ENCODE measurements at places on chromosomes 13 and 19.

DNA sequence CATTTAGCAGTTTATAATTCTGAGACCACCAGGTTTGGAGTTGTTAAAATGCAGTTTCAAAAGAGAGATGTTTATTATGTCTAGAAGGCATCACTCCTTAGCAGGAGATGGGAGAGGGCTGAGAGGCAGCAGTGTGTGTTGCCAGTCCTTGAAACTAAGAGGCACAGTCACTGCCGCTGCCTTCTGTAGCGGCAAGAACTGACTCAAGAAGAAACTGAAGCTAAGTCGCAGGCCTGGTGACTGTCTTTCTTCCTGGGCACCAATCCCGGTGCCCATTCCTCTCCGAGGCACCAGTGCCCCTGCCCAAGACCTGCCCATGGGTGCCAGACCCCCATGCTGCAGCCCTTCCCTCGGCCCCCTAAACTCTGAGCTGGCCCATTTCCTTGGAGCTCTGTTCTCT is 20.1 kb downstream of the N4BP2L1 start:
- no peak for DNase-seq

- DNase-seq = peak; percentile 76
Observed at GRCh38 chr19:40190891-40191835, at the start of gene MAP3K10. Gene MAP3K10, plus strand, starts transcription at chr19:40191426. Its CDS starts 606 bp downstream, at chr19:40192032.

DNA sequence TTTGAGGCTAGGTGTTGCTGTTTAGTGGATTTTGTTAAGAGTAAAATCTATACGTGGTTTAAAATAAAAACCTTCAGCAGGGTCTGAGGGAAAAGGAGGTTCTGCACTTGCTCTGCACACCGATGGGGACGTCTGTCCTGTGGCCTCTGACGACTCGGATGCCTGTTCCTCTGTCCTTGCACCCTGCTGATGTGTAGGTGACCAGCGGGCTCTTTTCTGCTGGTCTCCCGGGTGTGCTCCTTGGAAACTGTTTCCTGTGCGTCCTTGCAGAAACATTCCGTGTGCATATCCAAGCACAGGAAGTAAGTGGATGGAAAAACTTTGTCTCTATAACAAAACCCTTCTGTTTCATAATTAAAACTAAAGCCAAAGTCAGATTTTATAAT is 3.8 kb downstream of the ATP4B start:
- no peak for DNase-seq

- no peak for DNase-seq
Observed at GRCh38 chr13:26186995-26187394, 35.1 kb downstream of the RNF6 start.

- peak; percentile 54 for DNase-seq
Observed at GRCh38 chr19:2271234-2272103, 10.5 kb downstream of the PEAK3 start.

DNA sequence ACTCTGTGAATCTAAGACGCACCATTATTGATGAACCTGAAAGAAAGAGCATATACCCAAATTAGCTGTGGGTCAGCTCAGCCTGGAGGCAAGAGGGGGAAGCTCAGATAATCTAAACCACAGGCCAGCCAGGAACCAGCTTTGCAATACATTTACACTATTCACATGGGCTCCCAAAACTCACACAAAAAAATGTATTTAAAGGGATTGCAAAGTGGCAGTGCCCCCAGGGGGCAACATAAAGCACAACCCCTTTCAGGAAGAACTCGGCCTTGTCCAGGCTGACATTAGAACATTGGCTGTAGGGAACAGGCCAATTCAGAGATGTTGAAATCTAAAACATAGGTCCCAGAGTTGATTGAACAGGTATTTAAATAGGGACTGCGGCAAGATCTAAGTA is 3.2 kb upstream of the PROZ start:
- no peak for DNase-seq

- DNase-seq = no peak
Observed at GRCh38 chr13:97493456-97493855, 59.5 kb downstream of the RAP2A start.

- DNase-seq = peak; percentile 93
Observed at GRCh38 chr19:8240274-8241229, 31.4 kb downstream of the CERS4 start.

- DNase-seq = peak; percentile 12
Observed at GRCh38 chr19:8965887-8966286, 44.3 kb downstream of the MUC16 start.

DNA sequence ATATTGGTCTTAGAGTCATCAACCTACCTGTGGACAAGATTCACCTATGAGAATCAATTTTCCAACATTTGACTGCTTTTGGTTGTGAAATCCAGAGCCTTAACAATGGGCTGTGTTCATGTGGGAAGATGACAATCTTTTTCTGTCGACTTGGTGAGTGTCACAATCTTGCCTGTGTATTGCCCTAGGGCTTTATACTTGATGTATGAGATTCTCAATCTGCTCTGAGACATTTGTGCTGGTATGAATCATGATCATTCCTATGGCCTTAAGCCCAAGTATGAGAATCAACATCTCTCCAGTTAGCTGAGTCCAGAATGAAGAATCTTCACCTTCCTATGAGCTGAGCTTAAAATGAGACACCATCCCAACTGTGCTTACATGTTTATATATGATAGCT is 68.7 kb downstream of the ZNF726 start:
- no peak for DNase-seq

DNA sequence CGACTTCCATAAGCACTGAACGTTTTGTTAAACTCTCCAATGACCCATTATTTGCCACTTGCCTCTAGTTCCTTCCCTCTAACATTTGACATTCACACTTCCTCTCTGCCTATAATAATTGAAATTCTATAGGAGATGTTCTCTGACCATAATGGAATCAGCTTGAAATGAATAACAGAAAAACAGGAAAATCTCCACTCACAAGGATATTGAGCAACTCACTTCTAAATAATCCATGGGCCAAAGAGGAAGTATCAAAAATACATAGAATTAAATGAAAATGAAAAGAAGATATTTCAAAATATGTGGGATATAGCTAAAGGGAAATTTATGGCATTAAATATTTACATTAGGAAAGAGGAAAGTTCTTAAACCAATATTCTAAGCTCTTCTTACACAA is 3.4 kb upstream of the FCGBP start:
- DNase-seq = no peak

GRCh38 chr13:67135356-67135755 is 94.8 kb downstream of the PCDH9 start:
- no peak for DNase-seq

DNA sequence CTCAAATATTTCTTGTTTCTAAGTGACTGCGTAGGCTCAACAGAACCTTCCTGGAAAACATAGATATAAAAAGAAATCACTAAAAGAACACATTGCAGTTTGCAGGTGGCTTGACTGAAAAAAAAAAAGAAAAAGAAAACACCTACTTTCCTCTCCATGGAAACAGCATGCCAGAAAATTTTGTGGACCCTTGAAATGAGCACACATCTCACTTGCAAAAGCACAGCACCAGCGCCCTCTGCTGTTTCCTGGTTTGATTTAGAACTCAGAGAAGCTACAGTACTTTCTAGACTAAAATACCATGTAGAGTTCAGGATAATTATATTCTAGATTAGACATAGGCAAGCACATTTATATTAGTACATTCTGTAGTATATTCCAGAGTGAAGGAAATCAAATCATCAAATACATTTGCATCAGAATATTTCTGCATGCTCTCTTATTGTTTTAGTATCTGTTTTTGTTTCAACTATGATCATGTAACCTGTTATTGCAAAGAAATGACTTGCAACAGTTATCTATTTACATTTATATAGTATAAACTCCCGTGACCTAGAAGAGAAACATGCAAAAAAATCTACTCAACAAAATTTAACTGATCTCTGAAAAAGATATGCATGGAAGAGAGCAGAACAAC is 22.3 kb upstream of the XPO4 start:
- DNase-seq = peak; percentile 70

GRCh38 chr19:47447470-47448359 is 24.0 kb downstream of the SLC8A2 start:
- peak; percentile 16 for DNase-seq

DNA sequence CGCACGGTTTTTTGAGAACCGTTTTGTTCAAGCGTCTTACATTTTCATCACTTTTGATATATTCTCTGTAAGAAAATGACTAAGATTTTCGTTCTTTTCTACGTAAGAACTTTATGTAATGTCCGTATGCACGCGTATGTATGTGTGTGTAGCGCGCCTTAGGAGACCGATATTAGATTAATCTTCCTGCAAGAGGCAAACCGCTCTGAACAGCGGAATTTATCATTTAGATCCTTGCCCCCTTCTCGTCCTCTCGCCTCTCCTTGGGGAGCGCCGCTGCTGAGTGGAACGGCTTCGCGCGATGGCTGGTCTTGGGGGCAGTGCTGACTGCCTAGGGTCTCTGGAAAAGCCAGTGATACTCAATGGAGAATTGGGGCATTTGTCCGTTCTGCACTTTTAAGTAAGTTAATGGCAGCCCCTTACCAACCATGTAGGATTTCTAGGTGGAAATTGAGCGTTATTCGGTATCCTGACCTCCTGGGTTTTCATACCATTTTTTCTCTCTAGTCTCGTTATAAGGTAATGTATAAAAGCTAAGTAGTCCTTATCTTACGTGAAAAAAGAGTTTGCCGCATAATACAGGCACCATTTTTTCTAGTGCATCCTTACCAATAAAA is 4.7 kb downstream of the MAB21L1 start:
- no peak for DNase-seq

DNA sequence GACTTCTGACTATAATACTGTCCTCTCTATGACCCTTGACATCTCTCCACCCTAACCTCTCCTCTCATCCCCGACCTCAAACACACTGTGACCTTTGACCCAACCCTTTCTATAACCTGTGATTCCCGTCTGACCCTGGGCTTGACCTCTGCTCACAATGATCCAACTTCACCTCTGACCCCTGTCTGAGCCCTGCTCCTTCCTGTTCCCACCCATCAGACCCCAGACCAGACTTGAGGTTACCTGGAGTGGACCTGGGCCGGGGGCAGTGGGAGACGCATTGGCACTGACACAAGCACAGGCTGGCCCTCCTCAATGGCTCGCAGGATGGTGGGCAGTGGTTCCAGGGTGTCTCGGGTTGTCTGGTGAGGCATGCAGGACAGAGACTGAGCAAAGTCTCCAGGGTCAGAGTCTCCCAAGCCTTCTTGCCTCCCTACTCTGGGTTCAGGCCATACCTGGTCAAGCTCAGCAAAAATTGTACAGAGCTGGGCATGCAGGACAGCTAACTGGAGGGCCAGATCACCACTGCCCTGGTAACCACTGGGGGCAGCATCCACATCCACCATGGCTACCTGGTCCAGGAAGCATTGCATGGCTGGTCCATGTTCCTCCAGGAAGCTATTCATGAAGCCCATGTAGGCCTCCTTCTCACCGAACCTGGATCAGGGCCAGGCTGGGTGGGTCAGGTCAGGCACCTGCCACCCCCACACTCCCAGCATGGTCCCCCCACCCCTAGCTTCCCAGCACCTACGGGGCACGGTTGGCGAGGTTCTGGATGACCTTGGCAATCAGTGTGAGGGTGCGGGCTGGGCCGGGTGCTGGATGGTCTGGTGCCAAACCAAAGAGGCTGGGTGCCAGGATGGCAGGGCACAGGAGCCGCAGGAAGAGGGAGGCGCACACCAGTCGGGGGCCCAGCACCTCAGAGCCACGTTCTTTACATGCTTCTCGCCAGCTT is 4.4 kb upstream of the WIZ start:
- no peak for DNase-seq

- no peak for DNase-seq
Observed at GRCh38 chr13:48292650-48293049, 10.9 kb upstream of the RB1 start.

DNA sequence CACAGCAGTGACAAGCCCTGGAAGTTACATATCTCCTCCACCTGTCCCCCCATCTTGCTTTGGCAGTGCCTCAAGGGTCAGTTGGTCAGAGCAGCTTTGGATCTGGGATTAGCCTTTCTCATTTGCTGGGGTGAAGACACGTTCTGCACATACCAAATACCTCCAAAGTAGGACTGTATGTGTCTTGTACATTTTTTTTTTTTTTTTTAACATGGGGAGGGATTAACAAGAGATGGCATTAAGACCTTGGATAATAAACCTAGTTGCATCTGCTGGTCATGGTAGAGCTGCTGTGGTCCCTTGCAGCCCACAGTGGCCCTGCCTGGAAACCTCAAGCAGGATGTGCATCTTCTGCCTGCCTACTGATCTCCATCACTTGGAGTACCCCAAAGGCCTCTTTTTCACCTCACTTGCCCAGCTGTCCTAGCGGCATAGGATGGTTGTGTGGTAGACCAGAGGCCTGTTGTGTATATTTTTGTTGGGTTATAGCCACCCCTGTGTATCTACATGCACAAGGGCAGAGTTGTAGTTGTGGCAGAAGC is 2.5 kb downstream of the RPS19 start:
- no peak for DNase-seq

GRCh38 chr19:38049105-38049649 is 142.2 kb downstream of the SIPA1L3 start:
- peak; percentile 74 for DNase-seq

- DNase-seq = no peak
Observed at GRCh38 chr13:27663947-27664346, 42.3 kb downstream of the POLR1D start.

GRCh38 chr19:18000915-18001776 is 6.8 kb upstream of the ARRDC2 start:
- peak; percentile 87 for DNase-seq

- DNase-seq = no peak
Observed at GRCh38 chr19:41114132-41114531, at the start of gene CYP2F1. Gene CYP2F1, plus strand, starts transcription at chr19:41114432. Its CDS starts 1,757 bp downstream, at chr19:41116189.

DNA sequence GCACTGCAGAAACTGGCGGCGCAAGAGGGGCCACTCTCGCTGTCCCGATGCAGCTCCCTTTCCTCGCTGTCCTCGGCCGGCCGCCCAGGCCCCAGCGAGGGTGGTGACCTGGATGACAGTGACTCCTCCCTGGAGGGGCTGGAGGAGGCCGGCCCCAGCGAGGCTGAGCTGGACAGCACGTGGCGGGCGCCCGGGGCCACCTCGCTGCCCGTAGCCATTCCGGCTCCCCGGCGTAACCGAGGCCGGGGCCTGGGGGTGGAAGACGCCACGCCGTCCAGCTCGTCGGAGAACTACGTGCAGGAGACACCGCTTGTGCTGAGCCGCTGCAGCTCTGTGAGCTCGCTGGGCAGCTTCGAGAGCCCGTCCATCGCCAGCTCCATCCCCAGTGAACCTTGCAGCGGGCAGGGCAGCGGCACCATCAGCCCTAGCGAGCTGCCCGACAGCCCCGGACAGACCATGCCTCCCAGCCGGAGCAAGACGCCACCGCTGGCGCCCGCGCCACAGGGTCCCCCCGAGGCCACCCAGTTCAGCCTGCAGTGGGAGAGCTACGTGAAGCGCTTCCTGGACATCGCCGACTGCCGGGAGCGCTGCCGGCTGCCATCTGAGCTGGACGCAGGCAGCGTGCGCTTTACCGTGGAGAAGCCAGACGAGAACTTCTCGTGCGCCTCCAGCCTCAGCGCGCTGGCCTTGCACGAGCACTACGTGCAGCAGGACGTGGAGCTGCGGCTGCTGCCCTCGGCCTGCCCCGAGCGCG is 12.4 kb downstream of the C19orf25 start:
- DNase-seq = no peak

Data from RPMI8226 (cell line).